ENCODE measurements at places on chromosomes 1 and 21.

- DNase-seq, result no peak
Observed at GRCh38 chr21:33122507-33122906, 52.6 kb downstream of the OLIG1 start.

DNA sequence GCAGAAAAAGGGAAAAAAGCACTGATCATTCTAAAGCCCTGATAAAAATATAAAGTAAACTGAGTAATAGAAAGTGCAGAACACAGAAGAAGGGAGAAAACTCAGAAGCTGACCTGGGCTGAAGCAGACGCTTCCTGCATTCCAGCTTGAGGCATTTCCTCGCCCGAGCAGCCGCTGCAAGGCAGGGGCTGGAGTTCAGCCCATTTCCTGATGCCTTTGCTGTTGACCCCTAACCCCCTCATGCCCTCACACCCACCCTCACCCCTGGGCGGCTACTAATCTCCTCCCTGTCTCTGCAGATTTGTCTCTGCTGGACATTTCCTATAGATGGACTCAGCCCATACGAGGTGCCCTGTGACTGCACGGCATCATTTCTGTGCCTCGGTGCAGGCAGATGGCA lies 227.8 kb downstream of the NPHP4 start:
- no peak for DNase-seq

DNA sequence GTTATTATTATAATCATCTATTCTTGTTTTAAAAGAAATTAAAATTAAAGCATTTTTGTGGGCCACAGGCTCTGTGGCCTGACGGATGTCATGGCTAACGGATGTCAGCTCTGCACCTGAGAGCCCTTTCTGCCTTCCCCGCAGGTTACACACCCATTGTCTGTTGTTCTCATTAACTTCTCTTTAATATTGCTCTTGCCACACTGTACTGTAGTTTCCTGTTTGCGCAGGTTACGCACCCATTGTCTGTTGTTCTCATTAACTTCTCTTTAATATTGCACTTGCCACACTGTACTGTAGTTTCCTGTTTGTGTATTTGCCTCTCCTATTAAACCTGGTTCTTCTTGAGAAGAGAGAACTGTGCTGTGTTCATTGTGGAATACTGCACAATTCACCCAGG lies 294.4 kb upstream of the PLXNA2 start:
- no peak for DNase-seq

DNA sequence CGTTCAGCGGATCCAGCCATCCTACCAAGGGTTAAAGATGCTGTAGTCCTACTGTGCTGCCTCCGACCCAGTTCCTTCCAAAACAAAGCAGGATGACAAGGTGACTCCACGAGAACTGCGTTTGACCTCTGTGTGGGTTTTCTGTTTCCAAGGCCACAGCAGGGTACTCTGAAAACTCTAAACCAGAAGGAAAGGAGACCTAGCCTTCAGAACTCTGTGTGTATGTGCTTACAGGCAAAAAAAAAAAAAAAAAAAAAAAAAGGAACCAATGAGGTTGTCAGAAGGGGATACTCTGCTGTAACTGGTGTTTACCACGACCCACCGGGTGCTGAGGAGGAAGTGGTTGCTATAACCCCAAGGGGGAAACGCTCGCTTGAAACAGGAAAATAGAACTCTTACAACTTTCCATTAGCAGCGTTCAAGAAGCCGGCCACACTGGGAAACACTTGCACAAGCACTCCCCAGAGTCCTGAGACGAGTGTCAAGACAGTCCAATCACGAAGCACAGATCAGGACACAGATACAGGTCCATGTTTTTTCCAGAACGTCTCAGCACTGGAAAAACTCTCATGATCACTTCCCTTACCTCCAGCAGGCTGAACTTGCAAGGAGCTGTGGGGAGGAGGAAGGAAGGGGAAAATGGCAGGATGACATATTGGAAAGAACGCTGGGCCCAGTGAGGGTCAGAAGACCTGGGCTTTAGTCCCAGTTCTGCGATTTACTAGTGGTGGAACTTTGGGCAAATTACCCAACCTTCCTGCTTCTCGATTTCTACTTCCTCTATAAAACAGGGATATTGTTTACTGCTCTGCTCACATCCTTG lies 64.0 kb downstream of the ITPKB start:
- peak; percentile 57 for DNase-seq

GRCh38 chr21:29396951-29397455 lies 98.3 kb downstream of the BACH1 start:
- DNase-seq, result no peak

DNA sequence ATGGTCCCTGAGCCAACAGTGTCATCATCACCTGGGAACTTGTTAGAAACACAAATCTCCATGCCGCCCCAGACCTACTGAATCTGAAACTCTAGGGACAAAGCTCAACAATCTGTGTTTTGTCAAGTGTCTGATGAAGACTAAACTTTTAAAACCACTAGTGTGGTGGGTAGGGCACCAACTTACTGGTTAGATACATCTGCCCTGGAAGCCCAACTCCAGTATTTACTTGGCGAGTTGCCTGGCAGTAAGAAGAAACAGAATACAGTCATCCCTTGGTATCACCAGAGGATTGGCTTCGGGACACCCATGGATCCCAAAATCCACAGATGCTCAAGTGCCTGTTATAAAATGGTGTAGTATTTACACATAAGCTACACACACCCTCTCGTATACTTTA lies 367.9 kb upstream of the DUSP10 start:
- no peak for DNase-seq

GRCh38 chr1:70034403-70034802 lies 171.0 kb downstream of the LRRC40 start:
- no peak for DNase-seq

DNA sequence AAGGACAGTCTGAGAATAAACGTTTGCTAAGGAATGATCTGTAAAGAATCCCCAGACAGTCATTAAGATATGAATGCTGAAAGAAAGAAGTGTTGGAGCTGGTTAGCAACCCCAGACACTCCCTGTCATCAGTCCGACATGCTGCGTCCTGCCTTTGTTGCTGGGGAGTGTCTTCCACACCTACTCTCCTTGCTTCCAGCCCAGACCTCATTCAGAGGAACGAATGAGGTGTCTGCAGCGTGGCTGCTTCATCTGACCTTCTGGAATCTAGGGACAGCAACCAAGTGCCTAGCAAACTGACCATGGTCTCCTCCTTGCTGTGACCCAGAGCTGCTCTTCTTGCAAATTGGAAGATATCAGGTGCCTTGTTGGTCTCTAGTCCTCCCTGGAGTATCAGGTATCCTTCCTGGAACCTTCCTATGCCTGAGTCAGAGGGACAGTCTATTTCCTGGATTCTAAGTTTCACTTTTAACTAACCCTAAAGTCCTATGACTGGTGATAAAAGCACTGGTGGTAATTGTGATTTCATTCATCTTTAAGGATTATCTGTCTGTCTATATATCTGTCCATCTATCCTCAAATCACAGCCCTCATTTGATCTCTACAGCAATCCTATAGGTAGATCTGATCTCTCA lies 45.3 kb downstream of the NFASC start:
- DNase-seq, result no peak

- DNase-seq, result peak; percentile 17
Observed at GRCh38 chr1:32500387-32501209, 35.7 kb downstream of the ZBTB8B start.

DNA sequence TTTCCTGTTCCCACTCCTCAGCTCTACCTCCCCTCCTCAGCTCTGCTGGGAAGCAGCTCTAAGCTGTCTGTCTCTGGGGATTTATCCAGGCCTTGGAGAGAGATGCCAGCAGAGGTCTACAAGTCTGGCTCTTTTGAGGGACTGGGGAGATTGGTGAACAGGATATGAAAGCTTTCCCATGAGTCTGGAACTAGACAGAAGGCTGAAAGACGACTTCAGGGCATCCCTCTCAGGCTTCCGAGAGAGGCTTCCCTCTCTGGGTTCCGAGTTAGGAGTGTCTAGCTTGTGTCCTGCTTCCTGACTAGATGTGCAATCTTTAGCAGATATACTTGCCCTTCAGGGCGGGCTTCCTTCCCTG lies 733 bp downstream of the TMEM35B start:
- no peak for DNase-seq

GRCh38 chr1:10338047-10338446 lies 60.8 kb upstream of the PGD start:
- DNase-seq, result peak; percentile 35

GRCh38 chr1:59107516-59107915 lies 189.4 kb upstream of the FGGY start:
- no peak for DNase-seq

DNA sequence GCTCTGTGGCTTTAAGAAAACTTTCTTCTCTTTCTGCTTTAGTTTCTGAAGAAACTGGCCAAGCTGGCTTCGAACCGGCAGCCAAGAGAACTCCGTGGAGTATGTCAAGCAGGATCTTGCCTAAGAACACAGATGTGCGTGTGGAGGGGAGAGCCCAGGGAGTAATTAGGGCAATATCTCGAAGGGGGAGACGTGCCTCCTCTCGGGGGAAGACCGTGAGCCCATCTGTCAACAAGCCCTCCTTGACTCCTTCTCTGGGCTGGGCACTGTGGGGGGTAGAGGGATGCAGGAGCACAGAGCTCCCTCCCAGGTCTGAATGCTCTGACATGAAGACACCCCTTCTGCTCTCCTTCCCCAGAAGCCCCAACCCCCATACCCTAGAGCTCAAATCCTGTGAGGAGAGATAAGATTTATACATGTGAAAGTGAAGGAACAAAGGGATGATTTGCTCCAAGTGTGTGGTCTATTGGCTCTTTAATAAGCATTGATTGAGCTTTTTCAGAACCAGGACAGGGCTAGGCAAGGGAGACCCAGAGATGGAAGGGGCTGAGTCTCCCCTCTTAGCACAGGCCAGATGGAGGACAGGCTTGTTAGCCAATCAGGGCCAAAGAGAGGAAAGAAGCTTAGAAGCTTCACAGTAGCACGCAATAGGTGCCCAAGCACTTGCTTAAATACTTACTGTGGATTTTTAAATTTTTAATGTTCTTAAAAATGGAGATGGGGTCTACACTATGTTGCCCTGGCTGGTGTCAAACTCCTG lies 37.5 kb downstream of the EDN2 start:
- DNase-seq, result no peak

DNA sequence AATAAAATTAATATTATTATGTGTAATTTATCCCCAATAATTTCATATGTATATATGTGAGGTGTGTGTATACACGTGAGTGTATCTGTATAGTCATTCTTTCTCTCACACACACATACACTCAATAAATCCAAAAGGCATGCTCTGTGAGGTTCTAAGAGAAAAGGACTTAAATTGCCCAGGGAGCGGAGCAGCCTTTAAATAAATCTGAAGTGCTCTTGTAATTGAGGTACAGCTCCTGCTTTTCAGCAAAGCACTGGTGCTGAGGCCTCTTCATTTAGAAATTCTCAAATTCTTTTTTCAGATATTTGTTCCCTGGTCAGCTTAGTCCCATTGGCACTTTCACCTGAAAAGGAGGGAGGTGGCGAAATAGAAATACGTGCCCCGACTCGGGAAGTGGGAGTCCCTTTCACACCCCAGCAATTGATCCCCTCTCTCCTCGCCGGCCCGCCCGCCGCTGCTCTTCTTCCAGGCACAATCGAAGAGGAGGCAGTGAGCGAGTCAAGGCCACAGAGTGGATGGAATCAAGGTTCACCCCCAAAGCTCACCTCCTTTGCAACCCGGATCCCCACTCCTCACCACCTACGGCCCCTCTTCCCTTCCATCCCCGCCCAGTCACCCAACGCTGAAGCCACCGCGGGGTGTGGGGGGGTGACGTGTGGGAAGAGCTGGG lies 944 bp downstream of the PLPPR5 start:
- no peak for DNase-seq

- no peak for DNase-seq
Observed at GRCh38 chr1:3685906-3686305, 33.6 kb downstream of the TP73 start.

- DNase-seq, result no peak
Observed at GRCh38 chr1:70485624-70486023, 74.6 kb downstream of the CTH start.

DNA sequence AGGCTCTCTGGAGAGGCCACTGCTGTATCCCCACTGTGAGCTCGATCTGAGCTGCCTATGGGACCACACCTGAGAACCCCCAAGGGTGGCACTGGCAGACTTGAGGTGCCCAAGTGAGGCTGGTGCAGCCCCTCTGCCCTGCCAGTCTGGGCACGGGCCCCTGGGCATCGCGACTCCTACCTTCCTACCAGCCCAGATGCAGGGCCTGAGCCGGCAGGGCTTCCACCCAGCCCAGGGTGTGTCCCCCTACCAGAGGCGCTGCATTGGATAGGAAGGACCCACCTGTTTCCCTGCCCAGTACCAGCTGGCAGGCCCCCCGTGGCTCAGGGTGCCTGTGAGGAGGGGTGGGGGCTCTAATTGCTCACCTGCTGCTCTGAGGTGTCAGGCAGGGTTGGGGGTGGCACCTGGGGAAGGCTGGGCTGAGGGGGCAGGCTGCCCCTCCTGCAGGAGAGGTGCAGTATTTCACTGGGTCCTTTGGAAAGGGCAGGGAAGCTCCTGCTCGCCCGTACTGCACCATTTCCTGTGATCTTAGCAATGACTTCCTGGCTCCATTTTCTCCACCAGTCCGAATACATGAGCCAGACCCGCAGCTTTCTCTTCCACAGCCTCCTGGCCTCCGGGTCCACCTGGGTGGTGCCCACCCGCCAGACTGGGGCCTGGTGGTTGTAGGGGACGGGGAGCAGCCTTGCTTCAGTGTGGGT lies 11.8 kb downstream of the TP73 start:
- peak; percentile 3 for DNase-seq

DNA sequence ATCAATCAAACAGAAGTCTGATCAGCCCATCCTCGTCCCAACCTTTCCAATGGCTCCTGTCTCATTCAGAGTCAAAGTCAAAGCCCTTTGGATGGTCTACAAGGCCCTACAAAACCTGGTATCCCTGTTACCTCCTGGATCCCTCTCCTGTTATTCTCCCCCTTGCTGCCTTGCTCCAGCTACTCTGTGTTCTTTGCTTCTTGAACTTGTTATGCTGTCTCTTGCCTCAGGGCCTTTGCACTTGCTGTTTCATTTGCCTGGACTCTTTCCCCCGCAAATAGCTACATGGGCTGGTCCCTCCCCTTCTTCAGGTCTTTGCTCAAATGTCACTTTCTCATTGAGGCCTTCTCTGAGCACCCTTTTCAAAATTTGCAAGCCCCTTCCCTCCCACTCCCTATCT lies 1.4 kb upstream of the CSF3R start:
- no peak for DNase-seq

GRCh38 chr1:38898653-38899230 lies 17.4 kb upstream of the GJA9 start:
- DNase-seq, result no peak

- DNase-seq, result no peak
Observed at GRCh38 chr1:163528710-163529348, 207.1 kb downstream of the NUF2 start.

DNA sequence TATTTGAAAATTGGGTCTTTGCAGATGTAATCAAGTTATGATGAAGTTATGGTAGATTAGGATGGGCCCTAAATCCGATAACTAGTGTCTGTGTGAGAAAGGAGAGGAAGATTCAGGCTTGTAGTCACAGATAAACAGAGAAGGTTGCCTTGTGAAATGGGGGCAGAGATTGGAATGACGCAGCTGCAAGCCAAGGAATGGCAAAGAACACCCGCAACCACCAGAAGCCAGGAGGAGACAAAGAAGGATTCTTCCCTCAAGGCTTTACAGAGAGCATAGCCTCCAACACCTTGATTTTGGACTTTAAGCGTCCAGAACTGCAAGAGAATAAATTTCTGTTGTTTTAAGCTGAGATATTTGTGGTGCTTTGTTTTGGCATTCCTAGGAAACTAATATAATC lies 35.4 kb upstream of the COL24A1 start:
- no peak for DNase-seq
